ENCODE measurements at places on chromosomes 2 and 18.

GRCh38 chr2:185202381-185202780, 536.2 kb upstream of the FSIP2 start:
- DNase-seq = no peak

DNA sequence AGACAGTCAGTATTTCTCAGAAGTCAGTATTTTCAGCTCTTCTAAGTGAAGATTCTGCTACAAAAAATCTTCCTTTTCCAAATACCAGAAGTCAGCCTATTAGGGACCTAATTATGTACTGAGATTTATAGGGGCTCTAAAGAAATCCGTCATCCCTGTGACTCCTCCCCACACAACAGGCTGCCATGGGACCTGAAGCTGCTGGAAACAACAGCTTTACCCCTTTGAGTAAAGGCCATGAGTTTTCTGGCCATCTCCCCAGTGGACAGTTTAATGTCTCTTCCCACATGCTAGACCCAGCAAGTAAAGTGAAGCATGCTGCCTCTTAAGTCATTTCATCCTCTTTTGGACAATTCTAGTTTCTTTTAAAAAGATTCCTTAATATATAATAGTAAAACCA, 255.7 kb upstream of the ACVR2A start:
- DNase-seq = no peak

DNA sequence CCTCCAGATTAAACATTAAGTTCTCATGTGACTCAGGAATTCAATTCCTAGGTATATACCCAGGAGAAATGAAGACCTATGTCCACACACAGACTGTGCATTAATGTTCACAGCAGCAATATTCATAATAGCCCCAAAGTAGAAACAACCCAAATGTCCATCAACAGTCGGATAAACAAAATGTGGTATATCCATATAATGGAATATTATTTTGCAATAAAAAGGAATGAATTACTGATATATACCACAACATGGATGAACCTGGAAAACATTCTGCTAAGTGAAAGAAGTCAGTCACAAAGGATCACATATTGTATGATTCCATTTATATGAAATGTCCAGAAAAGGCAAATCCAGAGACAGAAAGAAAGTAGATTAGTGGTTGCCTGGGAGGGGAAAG, 20.5 kb downstream of the PELI1 start:
- no peak for DNase-seq

DNA sequence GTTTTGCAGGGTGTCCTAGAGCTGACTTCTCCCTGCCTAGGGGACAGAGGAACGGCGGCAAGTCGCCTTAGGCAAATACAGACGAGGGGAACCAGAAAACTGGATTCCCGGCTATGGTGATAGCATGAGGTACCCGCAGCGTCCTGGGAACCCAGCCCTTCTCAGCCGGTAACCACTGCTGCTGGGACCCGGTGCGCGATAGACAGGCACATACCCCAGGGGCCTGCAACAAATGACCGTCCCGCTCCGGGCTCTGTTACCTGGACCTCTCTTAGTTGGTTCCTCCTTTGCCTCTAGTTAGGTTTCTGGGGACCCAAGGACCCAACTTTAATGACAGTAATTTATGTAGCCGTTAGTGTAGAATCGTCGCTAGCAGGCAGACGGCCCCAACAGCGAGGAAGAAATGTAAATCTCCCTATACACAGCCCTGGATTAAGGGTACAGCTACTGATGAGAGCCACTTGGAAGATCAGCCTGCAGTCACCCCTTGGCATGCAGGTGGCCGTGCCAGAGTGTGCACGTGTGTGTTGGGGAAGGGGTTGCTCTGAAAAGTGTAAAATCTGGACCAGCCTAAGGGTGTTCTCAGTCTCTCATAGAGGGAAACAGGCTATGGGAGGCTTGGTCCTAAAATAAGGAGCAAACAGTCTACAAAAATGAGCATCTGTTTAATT, 819 bp upstream of the SERPINE2 start:
- DNase-seq = no peak

DNA sequence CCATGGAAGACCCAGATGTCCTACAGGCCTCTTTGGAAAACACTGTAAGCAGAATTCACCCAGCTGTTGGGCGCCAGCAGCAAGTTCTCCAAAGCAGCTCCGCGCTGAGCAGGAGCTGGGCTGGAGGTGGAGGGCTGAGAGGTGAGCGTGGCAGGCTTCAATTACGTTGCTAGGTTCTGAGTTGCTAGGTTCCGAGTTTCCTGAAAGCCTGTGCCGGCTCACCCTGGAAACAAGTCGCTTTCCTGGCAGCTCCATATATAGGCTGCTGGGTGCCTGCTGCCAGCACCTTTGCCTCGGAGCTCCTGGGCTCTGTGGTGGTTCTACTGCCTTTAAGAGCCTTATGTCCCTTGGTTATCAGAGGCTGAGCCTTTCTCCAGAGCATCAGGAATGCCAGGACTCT, 14.4 kb upstream of the EGR4 start:
- no peak for DNase-seq

GRCh38 chr2:147006736-147007141, 838.1 kb upstream of the ACVR2A start:
- DNase-seq = no peak

- DNase-seq = peak; percentile 29
These were observed 3.4 kb downstream of the CASP8 start for GRCh38 chr2:201263779-201264178.

DNA sequence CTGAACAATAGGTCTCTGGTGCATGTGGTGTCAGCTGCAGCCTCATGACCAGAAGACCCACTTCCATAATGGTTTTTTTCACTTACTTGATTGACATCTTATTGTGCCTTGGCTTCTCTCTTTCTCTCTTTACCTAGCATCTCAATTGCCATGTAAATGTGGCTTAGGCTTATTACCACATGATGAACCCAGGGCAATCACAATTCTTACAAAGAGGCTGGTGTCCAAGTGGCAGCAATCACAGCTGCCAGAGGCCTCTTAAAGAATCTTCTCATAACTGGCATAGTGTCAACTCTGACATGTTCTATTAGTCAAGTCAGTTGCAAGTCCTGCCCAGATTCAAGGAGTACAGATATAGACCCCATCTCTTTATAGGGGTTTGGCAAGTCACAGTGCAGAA, 1224.8 kb downstream of the SUCLG1 start:
- DNase-seq = no peak

GRCh38 chr2:191866195-191866594, 19.3 kb upstream of the CAVIN2 start:
- no peak for DNase-seq

GRCh38 chr2:121501031-121501430, 29.6 kb upstream of the RNU4ATAC start:
- DNase-seq = no peak

DNA sequence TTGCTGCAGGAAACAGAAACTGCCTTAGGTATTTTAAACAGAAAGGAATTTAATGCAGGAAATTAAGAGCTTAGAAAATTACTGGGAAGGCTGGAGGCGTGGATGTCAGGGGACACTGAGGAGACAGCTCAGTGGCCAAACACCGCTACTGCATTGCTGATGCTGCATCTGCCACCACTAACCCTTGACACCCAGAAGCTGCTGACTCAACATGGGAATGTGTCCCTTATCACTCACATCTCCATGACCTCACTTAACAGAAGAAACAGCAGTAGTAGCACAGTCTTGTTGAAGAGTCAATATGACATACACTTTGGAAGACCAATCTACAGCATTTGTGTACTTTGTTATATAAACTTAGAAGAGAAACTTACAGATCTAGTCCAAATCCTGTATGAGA, 906.1 kb downstream of the SLC4A3 start:
- no peak for DNase-seq

- no peak for DNase-seq
These were observed 2.6 kb downstream of the ZNF521 start for GRCh38 chr18:25349131-25349925.
